ENCODE measurements at places on chromosomes 12 and 14.

DNA sequence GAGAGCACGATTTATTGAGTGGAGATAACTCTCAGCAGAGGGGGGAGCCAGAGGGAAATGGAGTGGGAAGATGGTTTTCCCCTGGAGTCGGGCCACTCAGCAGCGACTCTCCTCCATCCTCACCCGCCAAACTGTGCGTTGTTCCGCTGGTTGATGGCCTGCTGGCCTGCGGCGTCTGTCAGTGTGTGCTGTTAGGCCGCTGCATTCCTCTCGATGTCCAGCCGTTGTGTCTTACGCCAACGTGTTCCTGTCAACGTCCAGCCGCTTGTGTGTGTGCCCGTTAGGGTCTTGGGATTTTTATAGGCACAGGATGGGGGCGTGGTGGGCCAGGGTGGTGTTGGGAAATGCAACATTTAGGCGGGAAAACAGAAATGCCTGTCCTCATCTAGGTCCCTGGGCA lies 69.2 kb downstream of the PTPRQ start:
- DNase-seq = no peak

- DNase-seq = no peak
Measured at GRCh38 chr12:115013236-115013981, 329.4 kb upstream of the TBX3 start.

DNA sequence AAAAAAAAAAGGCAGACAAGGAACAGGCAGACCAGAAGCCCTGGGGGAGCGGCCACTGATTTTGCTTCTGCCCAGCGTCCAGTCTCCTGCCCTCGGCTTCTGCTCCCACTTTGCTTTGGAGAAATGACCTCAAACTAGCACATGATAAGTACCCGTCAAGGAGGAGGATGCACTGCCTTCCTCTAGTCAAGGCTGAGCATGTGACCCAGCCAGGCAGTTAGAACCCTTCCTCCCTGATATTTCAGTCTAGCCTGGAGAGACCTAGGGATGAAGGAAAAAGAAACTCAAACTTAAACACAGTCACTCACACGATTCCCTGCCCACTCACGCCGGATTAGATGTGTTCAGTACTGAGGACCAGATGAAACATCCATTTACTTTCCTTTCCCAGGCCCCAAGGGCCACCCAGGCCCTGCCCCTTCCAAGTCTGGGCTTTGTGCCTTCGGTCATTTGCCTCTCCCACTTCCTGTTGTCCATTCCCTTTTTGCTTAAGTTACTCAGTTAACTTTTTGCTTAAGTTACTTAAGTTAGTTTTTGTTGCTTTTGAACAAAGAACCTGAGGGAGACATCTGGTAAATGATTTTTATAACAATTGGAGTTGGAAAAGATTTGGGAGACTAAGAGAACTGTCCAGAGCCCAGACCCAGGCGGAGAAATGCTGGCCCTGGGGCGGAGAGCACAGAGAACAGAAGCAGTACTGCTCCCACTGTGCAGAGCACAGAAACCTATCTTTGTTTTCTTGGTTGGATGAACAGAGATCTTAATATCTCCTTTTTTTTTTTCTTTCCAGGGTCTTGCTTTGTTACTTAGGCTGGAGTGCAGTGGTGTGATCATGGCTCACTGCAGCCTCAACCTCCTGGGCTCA lies 23.0 kb upstream of the TTC7B start:
- DNase-seq = no peak

DNA sequence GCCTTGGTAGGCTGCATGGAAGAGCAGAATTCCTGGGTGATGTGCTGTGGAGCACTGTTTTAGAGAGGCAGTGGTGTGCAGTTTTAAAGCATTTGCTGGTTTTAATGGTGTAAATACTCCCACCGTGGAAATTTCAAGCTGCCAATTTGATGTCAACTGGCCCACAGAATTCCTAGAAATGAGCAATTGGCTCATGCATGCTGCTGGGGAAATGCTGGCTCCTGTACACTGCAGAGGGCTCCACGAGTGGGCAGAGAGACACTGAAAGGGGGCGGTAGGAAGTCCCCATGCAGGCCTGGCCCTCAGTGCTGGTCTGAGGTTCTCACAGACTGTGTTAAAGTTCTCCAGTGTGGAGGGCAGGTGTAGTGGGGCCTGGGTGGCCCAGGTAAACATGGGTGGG lies 99.4 kb upstream of the NTF3 start:
- DNase-seq = no peak

GRCh38 chr12:6791931-6792520 lies 2.7 kb downstream of the CD4 start:
- DNase-seq = no peak

DNA sequence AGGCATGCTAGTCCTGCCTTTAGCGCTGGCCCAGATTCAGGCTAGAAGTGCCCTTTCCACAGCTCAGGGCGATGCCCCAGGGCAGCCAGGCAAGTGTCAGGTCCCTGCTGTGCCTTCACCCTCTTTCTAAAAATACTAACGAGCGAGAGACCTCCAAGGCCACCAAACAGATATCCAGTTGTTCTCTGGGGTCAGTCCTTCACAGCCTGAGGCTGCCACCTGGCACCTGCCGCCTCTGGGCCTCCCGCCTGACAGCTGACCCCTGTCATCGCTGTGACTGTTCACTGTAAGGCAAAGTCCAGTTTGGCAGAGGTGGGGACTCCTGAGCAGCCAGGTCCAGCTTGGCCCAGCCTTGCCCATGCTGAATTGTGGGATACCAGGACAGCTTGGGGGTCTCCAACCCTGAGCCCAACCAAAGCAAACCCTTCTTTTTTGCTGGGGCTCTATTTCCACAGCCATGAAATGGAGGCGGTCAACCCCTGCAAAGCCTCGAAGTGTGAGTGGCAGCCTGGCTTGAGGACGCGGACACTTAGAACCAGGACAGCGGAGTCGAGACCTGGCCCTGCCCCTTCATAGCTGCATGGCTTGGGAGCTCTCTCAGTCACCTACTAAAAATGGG lies 79.9 kb downstream of the NINJ2 start:
- DNase-seq = no peak

- DNase-seq = peak; percentile 36
Measured at GRCh38 chr14:96098309-96098998, 59.3 kb downstream of the C14orf132 start.

DNA sequence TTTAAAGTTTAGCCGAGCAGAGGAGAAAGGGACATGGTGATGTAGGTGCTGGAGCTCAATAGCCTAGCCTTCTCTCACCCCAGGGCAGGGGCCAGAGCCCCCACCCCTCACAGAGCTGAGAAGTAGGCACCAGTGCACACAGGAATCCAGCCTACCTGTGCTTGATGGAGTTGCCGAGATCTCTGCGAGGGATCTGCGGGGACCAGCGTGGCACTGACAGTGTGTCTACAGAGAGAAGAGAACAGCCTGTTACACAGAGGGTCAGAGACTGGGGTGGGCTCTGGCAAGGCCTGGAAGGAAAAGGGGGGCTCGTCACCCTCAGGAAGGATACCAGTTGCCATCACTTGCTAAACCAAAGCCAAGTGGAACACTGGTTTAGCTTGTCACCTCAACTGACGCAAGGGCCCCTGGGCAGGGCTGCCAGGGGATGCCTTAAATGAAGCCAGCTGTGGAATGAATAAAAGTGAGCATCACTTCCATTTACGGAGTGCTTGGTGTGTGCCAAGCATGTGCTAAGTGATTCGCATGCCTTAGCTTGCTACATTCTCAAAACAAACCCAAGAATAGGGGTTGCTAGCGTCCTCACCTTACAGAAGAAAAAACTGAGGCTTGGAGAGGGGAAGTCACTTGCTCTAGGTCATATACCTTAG lies 220.8 kb upstream of the NOS1 start:
- DNase-seq = no peak

- DNase-seq = no peak
Measured at GRCh38 chr12:4118601-4119156, 154.9 kb upstream of the CCND2 start.

- no peak for DNase-seq
Measured at GRCh38 chr14:74627076-74627475, 15.0 kb upstream of the LTBP2 start.

DNA sequence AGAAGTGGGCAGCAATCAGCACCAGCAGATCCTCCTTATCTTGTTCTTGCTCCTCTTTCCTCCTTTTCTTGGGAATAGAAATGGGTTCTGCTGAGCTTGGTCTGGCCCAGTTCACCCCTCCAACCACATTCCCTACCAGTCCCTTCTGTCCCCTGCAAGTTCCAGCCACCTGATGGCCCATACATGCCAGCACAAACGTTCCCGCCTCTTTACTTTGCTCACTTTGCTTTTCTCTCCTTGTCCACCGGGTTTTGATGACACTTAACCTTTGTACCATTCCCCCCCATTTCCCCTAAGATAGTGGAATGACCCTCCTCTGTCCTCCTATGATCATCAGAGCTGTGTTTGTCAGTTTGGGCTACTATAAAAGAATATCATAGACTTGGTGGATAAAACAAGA lies 23.4 kb upstream of the EML1 start:
- DNase-seq = no peak

- DNase-seq = no peak
Measured at GRCh38 chr12:116074686-116075085, 202.8 kb downstream of the MED13L start.

GRCh38 chr12:112824701-112825100 lies 33.2 kb downstream of the RPH3A start:
- DNase-seq = no peak

- DNase-seq = no peak
Measured at GRCh38 chr14:99199846-99200653, 71.9 kb downstream of the BCL11B start.

GRCh38 chr14:71620401-71620800 lies 311.8 kb upstream of the RGS6 start:
- DNase-seq = no peak

GRCh38 chr12:24418157-24418556 lies 468.7 kb upstream of the SOX5 start:
- no peak for DNase-seq

DNA sequence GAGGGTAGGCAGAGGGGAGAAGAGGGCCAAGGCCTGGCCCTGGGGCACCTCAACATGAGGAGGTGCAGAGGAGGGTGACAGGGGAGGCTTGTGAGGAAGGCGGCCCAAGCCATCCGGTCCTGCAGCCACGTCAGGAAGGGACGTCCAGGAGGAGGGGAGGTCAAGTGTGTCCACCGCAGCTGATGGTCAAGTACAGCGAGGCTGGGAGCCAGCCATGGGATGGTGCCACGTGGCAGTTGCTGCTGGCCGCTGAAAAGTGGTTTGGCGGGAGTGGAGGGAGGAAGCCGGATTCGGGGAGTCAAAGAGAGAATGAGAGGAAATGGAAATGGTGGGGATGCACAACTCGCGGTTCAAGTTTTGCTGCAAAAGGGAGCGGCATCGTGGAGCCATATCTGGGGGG lies 41.2 kb downstream of the PRIMA1 start:
- no peak for DNase-seq

GRCh38 chr12:106131676-106132075 lies 7.1 kb downstream of the NUAK1 start:
- no peak for DNase-seq

DNA sequence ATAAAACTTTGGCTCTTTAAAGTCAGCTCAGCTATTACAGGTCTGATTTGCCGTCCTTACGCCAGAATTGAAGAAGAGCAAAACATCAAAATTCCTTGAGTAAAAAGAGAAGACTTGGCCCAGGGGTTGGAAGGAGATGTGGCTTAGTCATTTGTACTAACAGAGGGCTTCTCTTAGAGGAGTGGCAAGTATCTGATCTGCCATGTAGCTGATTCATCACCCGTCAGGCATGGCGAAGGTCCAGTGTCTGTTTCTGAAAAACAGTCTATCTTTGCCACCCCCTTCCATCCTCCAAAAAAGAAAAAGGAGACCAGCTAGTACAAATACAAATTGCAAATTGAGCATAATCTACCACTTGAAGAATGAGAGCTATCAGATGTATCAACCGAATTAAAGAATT lies 91.9 kb downstream of the RAD52 start:
- peak; percentile 43 for DNase-seq

GRCh38 chr14:24054646-24055045 lies 2.8 kb downstream of the CARMIL3 start:
- DNase-seq = no peak

DNA sequence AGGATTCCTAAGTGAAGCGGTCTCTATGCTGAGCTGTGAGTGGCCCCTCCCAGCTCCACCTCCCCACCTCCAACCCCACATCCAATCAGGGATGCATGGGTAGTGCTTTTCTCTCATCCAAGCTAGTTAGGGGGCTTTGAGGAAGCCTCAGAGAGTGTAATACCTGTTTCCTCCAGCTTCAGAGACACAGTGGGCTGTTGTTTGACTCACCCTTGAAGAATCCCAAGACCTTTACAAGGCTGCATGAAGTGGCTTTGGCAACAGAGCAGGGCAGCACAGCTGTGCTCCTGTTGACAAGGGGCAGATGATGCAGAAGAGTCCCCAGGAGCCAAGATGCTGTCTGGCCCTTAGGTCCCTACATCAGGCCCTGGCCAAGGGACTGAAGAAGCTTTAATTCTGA lies 27.1 kb upstream of the CLMN start:
- no peak for DNase-seq

DNA sequence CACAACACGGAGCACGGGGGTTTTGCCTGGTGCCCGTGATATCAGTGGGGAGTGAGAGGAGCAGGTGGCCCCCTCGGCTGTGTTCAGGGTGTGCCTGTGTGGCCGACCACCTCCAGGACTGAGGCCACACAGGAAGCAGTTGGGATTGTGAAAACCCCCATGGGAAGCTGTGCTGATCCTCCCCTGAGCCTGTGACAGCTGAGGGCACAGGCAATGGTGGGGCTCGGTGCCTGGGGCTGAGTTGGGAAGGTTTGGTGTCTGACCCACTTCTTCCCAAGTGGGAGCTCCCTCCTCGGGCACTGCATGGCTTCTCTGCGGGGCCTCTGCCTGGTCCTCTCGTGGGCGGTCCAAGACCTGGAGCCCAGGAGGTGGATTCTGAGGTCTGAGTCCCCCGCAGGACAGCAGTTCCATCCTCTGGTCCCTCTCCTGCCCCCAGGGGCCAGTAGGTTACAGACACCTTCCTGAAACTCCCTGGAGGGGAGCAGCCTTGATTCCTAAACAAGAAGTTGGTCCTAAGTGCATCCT lies 17.9 kb downstream of the PACS2 start:
- DNase-seq = no peak

DNA sequence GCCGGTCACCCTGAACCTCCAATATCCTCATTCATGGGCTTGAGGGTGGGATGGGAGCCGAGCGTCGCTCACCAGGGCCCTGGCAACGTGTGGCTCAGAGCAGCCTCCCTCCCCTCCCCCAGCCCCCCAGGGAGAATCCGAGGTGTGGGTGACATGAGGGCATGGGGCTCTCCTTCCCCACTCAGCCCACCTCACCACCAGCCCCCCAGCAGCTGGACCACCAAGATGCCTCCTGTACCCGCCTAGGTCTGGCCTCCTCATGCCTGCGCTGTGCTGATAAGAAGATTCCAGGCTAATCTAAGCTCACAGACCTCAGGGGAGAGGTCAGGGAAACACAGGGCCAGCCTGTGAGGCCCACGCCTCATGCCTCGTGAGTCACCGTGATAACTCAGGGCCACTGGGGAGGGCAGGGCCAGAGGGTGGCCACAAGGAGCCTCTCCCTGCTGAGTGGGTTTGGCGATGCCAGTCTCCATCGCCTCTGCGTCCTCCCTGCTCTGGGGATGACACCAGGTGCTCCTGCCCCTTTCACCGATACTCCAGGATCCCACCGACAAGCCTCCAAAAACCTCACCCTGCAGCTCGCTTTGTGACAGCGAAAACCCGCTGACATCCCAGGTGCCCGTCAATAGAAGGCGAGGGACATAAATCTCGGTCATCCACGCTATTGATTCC lies 56.9 kb downstream of the TESC start:
- no peak for DNase-seq

- DNase-seq = no peak
Measured at GRCh38 chr14:73739899-73740617, 25.9 kb upstream of the PNMA1 start.

- DNase-seq = no peak
Measured at GRCh38 chr14:104383088-104383995, 196.2 kb upstream of the C14orf180 start.

Measured in Caki2 (cell line).